ENCODE measurements at places on chromosomes 12 and 14.

DNA sequence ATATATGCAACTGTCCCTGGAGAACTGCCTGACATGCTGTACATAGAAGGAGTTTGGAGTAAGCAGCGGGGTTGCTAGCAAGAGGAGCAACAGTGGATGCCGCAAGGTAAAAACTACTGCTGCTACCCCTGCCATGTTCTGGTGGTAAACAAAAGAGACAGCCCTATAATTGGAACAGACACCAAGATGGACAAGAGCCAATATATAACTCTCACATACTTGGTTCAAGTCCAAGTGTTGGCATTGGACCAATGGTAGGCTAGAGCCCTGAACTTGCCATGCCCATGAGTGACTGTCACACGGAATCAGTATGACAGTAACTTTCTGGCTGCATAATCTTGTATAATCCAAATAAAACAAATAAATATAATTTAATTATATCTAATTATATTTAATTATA is 13.7 kb downstream of the ATXN7L3B start:
- DNase-seq: no peak

DNA sequence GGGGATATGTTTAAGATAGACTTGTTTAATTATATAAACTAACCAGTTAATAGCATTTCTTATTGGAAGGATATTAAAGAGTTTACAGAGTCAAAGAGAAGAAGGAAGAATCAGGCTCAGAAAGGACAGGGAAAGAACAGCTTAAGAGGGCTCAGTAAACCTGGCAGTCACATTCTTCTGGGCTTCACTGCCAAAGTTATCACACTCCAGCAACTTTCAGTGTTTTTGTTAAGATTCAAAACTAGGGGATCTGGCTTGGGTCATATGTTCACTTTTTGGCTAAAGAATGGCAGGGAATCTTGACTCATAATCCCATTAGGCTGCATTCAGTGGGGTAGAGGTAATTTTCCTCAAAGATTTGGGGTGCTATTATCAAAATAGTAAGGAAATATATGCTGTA is 312.3 kb downstream of the RAD51B start:
- DNase-seq: no peak

DNA sequence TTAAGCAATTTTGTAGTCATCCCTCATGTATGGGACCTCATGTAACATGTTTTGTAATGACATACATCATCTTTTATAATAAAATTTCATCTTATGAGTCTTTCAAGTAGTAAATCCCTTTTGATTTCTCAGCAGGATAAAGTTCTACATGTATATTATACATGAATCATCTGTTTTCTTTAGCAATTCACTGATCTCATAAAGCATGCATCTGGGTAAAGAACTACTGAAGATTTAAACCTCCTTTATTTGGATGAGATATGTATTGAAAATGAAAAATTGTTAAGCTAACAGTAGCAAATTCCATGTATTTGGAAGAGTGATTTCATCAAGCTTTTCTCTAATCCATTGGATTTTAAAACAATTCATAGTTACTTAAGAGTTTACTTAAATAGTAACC is 126.9 kb downstream of the KITLG start:
- peak; percentile 58 for DNase-seq

DNA sequence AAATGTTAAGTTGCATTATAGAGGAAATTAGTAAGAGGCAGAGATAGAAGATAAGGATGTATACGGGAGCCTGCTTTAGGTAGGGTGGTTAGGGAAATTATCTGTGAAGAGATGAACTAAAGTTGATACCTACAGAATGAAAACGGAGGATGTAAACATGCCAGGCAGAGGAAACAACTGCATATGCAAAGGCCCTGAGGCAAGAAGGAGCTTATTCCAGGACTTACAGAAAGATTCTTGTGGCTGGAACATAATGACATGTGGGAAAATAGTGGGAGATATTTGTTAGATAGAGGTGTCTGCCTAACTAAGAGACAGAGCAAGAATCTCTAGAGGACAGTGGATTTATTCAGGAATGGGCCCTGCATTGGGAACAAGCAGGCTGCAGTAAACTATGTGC is 16.2 kb upstream of the SERPINA1 start:
- no peak for DNase-seq

- DNase-seq: no peak
Measured at GRCh38 chr12:53179687-53180219, 769 bp upstream of the ZNF740 start.

GRCh38 chr12:90153827-90154226 is 445.2 kb upstream of the ATP2B1 start:
- DNase-seq: no peak

DNA sequence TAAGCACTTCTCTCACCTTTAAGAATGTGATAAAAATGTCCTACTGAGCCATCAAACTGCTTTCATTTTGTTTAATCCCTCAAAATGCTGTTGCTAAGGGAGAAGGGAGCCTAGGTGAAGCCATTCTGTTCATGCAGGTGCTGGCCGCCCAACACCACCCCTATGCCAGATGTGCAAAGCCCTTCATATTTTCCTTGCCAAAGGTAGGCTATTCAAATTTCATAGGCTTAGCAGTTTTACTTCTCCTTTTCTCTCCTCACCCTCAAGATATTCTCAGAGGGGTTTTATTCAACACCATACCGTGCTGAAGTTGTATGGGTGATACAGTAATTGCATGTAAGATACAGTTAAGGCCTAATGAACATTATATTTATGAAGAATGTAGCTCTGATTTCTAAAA is 461.7 kb downstream of the GXYLT1 start:
- no peak for DNase-seq

GRCh38 chr12:26630546-26631027 is 202.4 kb downstream of the ITPR2 start:
- DNase-seq: peak; percentile 95

DNA sequence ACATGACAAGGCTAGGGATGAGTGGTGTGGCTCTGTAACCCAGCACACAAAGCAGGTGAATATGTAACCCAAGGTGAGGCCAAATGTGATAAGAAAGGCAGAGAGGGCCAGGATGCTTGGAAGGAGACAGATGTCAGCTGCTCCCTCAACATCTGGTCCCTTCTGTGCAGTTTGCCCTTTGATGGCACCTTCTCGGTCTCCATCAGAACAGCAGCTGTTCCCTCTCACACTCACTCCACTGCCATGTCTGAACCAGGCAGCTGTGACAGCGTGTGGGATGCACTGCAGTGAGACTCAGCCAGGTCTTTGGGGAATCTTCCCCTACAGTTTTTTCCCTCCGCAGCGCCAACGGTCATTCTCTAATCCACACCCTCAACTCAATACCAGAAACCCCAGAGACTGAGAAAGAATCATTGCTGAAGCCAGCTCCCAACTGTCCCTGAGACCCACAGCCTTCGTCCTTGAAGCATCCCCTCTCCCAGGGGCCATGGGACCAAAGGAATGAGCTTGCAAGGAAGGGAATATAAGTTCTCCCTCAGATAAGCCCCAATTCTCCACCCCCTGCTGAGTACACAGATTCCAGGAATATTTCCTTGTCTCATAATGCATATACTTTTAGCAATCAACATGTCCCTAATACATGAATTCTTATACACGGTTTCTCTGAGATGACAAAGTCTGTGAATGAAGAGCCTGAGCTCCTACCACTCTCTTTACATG is 230.0 kb downstream of the GLT1D1 start:
- DNase-seq: no peak

DNA sequence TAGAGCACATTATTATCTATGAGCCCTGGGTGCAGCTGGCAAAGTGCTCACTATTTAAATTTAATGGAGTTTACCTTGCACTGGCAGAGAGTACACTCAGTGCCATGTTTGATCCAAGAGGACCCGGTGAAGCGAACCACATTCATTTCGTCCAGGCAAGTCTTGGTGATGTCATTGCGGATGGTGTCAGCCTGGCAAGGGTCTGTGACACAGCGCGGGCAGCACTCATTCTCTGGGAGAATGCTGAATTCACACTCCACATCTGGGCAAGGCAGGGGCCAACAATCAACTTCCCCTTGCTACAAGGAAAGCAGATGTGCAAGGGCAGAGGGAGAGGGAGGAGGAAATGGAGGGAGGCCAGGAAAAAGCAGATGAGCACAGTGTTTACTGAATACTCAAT is 356.2 kb downstream of the NELL2 start:
- no peak for DNase-seq

DNA sequence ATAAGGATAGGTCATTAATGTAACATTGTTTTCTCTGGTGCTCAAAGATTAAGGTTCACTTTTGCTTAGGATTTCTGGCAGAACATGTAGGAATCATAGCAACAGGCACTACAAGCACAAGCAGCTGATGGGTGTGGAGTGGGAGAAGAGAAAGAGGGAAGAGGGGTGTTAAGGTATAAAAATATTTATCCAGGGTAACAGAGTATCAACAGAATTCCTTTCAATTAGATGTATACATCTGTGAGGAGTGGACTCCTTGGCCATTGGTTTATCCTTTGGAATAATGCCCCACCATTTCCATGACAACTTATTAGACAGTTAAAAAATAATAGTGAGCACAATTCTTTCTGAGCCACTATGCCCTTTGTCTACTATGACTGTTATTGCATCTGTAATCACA is 388.3 kb upstream of the DDHD1 start:
- DNase-seq: no peak

DNA sequence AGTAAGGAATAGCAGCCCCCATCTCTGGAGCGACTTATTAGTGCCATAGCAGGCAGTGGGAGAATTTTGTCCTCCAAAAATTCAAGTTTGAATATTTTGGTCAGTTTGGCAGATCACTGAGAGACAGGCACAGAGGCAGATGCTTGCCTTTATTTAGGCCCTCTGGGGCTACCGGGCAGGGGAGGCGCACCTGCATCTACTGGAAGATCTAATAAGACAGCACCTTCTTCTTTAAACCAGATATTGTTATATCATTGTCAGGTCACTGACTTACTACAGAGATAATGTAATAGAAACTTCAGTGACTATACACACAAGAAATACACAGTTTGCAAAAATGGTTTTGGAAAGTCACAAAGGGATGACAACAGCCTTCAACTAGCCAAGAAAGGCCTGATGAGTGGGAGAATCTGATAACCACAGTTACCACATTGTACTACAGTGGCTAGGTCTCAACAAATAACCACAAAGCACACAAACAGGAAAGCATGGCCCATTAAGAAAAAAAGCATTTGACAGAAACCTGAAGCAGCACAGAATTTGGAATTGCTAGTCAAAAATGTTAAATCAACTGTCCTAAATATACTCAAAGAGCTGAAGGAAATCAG is 56.8 kb downstream of the CDK17 start:
- DNase-seq: peak; percentile 14

GRCh38 chr14:77124345-77125280 is 17.0 kb downstream of the ZDHHC22 start:
- DNase-seq: peak; percentile 31

DNA sequence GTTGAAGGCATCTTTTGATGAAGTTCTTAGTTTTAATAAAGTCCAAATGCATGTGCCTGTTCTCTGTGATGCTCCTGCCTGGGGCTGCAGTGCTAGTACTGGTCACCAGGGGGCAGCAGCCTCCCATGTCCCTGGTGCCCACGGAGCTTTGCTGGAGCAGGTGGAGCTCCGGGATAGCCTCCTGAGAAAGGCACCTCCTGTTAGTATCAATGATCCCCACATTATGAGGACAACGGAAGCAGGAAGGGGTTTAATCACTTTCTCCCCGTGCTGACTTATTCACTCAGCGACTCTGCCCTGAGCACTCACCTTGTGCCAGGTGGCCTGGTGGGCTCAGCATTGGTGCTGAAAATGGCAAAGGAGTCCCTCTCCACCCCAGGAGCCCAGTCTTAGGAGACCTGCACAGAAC is 123.0 kb upstream of the PZP start:
- peak; percentile 58 for DNase-seq

DNA sequence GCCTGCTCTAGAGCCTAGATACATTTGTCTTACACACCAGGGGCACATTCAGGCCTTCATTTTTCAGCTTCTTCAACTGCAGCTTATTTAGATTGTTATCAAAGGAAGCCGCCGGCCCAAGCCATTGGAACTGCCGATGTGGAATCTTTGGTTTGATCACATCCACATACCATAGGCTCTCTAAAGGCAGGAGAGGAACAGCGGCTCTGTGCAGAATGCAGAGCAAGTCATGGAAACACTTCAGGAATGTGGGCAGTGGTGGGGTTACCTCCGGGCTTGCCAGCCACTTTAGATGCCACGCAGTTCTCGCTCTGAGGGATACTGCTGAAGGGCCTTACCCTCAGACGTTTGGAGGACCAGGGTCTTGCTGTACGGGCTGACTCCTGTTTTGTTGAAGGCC is 53.4 kb upstream of the PYGL start:
- no peak for DNase-seq

- no peak for DNase-seq
Measured at GRCh38 chr12:55708695-55709233, 1.1 kb upstream of the ITGA7 start.

DNA sequence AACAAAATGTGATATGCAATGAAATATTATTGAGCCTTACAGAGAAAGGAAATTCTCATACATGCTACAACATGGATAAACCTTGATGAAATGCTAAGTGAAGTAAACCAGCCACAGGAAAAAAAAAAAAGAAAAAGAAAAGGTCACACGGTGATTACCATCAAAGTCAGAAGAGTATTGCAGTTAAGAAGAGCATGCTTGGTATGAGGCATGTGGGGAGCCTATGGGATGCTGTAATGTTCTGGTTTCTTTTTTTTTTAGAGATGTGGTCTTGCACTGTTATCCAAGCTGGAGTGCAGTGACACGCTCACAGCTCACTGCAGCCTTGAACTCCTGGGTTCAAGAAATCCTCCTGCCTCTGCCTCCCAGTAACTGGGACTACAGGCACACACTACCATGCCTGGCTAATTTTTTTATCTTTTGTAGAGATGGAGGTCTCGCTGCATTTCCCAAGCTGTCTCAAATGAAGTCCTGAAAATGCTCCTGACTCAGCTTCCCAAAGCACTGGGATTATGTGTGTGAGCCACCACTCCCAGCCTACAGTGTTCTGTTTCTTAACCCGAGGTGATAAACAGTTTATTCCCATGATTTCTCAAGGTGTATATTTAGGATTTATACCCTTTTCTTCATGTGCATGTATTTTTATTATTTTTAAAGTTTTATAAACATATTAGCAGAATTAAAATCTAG is 96.2 kb downstream of the SEC23A start:
- peak; percentile 50 for DNase-seq

DNA sequence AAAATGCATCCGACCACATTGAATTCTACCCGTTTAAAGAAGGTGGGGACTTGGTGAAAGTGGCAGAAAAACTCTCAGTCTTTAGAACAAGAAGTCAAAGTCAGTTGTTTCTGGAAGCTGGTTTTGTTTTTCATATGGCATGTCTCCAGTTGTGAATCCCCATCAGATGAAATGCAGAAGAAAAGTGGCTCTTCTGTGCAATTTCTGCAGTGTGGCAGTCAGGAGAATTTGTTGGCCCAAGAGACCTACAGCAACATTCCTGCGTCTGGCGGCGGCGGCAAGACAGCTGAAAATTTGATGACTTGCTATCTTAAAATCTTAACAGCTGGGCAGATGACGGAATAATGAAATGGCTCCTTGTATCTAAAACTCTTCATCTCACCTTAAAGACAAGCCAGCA is 201.5 kb downstream of the FOXN3 start:
- peak; percentile 17 for DNase-seq

DNA sequence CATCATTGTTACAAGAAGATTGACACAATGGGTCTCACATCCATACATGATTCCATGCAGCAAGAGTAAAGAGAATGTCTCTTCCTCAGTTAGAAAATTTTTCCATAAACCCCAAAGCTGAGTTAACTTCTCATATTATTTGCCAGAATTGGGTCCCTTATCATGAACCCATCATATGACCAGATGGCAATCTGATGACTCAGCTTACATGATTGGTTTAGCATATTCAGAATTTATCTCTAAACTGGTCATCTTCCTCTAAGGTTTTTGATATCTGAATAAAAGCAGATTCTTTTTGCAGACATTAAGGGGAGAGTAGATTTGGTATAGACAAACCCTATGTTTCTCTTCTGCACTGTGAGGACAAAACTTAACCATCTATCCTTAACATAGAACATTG is 174.9 kb downstream of the PIK3C2G start:
- DNase-seq: no peak

- no peak for DNase-seq
Measured at GRCh38 chr14:103385929-103386712, 906 bp downstream of the MARK3 start.

All from EH (cell line).